Stimulated activated CD4-positive, alpha-beta T cell treated with anti-CD3 and anti-CD28 coated beads, Interleukin-15, amount 100 ng/mL, for 1 hour (primary cell): ENCODE measurements at places on chromosomes 12 and 14.

GRCh38 chr12:50825372-50825838 is 17.3 kb upstream of the TMPRSS12 start:
- DNase-seq = no peak

- no peak for DNase-seq
These were observed 108.3 kb downstream of the KIF26A start for GRCh38 chr14:104246401-104247335.

DNA sequence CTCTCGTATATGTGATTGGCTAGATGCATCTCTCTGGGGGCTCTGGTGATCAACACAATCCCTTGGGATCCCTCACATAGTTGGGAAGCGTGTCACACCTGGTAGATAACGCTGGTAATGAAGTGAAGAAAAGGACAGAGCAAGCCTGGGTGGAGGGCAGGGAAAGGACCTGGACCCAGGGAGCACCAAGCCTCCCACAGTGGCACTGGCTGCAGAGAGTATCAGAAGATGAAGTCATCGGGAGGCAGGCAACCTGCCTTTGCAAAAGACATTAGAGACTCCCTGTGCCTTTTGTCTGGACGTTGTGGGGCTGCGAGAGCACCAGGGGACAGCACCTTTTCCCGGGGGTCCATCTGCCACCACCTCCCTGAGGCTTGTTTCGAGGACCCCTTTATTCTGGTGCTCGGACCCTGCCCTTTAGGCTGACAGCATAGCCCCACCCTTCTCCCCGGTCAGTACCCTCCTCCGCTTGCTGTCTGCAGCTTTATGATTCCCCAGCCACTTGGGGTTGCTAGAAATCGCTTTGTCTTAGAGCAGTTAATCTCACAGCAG is 116.4 kb downstream of the EML1 start:
- DNase-seq = no peak

DNA sequence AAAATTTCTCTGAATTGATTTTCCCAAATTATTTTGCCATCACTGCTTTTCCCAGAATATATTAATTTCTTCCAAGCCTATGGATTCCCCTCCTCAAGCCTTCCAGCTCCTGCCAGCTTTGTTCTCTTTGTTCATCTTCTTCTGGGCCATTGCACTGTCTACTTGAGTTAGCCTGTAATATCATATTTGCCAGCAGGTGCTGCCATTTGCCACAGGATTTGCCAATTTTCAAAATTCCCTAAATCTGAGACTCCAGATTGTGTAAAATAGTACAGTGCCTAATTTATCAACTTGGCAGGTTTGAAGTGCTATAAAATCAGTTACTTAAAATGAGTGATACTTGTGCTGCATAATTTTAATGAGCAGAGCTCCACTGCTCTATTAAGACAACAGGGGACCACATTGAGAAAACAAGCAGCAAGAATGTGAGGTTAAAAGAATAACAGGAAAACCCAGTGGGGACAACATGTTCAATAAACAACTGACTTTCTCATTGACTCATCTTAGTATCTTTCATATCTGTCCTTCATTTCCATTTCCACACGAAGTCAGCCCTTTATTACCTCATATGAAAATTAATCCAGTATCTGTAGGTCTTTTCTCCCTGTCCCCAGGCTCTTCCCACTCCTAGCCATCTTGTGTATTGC is 84.6 kb upstream of the CCDC196 start:
- DNase-seq = no peak

DNA sequence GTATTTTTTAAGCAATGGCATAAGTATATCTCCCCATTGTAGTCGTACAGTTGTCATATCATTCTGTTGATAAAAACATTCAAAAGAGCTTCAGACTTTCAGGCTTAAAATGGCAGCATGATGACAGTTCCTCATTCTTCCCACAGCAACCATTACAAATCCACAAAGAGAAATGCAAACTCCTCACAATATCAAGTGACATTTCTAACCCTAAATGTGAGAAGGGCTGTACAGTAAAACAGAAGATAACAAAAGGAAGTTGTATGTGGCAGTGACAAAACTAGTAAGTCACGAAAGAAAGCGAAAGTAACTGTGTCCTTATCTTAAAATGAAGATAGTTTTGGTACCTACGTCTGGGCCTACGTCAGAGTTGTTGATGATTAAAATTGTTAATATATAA is 46.7 kb downstream of the GXYLT1 start:
- DNase-seq = no peak
